ENCODE measurements at places on chromosomes 3 and 15.

- DNase-seq, result no peak
Measured at GRCh38 chr3:47664519-47664918, 85.9 kb upstream of the CSPG5 start.

- DNase-seq, result no peak
Measured at GRCh38 chr3:107981471-107982111, 109.2 kb downstream of the CD47 start.

DNA sequence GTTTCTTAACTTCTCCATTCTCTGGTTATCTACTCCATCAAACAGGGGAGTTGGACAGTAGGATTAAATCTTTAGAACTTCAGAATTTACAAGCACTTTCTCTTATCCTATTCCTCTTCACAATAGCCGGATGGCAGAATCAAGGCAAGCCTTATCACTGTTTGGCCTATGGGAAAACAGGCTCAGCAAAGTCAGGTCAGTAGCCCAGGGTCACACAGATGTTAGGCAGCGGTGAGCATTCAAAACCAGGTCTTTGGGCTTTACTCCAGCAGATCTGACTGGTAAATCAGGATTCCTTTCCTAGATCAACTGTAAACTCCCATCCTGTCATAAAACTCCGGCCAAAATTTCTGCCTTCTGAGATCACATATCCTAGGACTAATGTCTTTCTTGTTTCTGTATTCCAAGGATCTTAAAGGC lies 258.4 kb downstream of the OPA1 start:
- no peak for DNase-seq

DNA sequence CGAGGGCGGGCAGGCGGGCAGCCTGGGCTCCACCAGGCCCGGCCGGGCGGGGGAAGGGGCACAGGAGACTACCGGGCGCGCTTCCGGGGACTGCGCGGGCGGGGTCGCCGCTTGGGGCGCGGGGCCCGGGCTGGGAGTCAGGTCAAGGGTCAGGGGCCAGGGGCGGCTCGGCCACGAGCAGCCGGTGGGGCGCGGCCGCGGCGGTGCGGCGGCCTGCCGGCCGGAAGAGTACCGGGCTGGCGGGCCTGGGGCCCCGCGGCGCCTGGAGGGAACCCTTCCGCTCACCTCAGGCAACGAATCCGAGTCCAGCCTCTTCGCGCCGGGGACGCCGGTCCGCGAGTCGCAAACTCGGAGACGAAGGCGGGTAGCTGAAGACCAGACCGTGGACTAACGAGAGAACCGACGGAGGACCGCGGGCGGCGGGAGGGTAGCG lies 225 bp downstream of the RHOA start:
- DNase-seq, result no peak

- no peak for DNase-seq
Measured at GRCh38 chr3:72275331-72275751, 490.4 kb upstream of the PROK2 start.

DNA sequence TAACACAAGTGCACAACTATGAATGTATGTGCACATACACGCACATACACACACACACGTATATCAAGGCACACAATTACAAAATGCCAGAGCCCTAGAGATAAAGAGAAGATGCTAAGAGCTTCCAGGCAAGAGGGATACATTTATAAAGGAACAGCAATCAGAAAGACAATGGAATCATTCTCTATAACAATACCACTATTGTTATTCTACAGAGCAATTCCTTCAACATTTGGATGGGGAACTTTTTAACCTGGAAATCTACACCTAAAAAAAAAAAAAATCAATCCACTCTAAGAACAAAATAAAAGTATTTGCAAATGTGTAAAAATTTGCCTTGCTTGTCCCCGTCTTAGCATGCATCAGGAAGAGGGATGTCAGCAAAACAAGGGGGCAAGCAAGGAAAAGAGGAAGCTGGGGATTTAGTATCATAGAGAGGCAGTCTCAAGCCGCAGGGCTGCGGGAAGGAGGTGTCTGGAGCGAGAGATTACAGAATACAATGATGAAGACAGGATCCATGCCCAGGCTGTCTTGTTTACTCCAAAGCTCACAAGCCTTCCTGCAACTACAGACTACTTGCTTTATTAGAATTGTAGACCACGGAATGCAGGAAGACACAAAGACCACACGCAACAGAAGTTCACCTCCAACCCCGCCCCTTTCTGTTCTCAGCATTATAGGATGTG lies 220.2 kb downstream of the NTRK3 start:
- no peak for DNase-seq

- no peak for DNase-seq
Measured at GRCh38 chr15:20367093-20367492, 174.5 kb downstream of the GOLGA6L6 start.

DNA sequence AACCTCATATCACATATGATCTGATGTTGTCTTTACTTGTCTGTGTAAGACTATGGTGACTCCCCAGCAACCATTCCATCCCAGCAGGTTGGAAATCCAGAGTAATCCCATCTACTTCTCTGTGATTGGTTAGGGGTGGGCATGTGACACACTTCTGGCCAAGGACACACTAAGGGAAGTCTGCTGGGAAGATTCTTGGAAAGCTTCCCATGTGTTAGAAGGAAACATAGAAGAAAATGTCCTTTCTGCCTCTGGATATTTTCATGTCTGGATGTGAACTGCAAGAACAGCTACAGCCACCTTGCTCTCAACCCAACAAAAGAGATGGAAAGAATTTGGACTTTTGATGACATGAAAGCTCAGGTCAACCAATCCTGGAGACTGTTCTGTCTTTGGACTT lies 2.6 kb upstream of the UBE2Q2 start:
- DNase-seq, result no peak

- DNase-seq, result no peak
Measured at GRCh38 chr3:25153136-25153535, 274.9 kb upstream of the RARB start.

DNA sequence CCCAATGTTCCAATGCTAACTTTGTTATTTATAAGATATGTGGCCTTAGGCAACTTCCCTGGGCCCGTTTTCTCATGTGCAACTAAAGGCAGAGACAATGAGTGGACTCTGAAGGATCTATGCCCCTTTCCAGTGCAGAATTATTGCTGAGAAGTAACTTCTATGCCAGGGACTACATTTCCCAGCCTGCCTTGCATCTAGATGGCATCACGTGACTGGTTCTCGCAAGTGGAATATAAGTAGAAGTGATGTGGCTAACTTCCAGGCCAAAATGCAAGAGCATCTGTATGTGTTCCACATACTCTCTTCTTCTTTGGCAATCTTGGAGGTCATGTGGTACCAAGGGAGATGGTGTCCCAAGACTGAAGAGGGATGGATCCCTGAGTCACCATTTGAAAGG lies 674.4 kb downstream of the NTRK3 start:
- DNase-seq, result no peak

GRCh38 chr3:23182996-23183513 lies 20.1 kb upstream of the UBE2E2 start:
- no peak for DNase-seq

DNA sequence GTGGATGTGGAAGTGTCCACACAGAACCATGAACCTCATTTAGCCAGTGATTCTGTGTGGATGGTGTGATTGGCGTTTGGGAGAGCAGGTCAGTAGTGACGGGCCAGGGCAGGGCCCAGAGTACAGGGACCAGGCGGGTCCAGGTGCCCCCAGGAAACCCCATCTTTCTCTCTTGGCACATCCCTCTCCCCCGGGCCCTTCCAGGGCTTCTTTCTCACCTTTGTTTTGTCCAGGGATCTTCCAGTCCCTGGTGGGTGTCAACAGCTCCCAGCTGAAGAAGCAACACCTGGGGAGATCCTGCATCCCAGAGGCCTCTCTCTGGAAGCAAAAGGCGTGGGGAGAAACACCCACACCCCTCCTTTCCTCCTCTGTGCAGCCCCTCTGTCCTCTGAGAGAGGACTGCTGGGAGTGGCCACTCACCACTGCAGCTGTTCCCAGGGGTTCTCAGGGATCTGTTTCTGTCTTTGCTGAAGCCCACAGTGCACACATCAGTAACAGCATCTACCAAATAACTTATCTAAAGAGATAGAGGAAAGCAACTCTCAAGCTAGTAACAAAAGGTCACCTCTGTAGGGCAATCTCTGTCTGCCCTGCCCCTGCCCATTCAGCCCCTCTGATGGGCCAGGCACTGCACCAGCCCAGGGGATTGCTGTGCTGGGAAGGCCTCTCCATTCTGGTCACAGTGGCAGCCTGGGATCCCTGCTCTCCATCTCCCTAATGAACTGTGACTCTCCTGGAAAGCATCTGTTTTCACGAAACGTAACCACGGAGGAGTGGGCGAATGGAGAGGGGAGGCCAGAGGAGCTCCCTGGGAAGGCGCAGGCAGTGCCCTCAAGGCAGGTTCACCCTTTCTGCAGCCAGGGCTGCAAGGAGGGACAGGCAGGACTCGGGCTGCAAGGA lies 98.3 kb upstream of the ALDH1A3 start:
- no peak for DNase-seq

- DNase-seq, result no peak
Measured at GRCh38 chr3:15964605-15965442, 167.0 kb upstream of the ANKRD28 start.

GRCh38 chr3:88038566-88038965 lies 20.2 kb downstream of the CGGBP1 start:
- DNase-seq, result no peak

All from cortex of kidney (tissue), 1 donor.